ENCODE measurements at places on chromosomes 5 and 9. TPM values are rescaled to one million over a fixed set of nuclear protein-coding genes. Genes with fewer than 3 reads are reported as not detected.

HSPA4 gene
- 67.2 TPM for total RNA-seq

MZB1 gene
- total RNA-seq: 35.4 TPM

TMEM174 gene
- total RNA-seq: not detected

ANKDD1B gene
- 1.0 TPM for total RNA-seq

IFNE gene
- total RNA-seq: 1.0 TPM

LAMC3 gene
- 7.8 TPM for total RNA-seq

IRGM gene
- total RNA-seq: 0.73 TPM

OSMR gene
- total RNA-seq: 121 TPM

GRIN3A gene
- under 0.01 TPM for total RNA-seq

HSD17B3 gene
- total RNA-seq: 1.1 TPM

- DNase-seq: no peak
Observed at GRCh38 chr5:33277061-33277650, 163.6 kb upstream of the TARS1 start.

- no peak for DNase-seq
Observed at GRCh38 chr5:142441616-142442015, 116.8 kb upstream of the SPRY4 start.

DNA sequence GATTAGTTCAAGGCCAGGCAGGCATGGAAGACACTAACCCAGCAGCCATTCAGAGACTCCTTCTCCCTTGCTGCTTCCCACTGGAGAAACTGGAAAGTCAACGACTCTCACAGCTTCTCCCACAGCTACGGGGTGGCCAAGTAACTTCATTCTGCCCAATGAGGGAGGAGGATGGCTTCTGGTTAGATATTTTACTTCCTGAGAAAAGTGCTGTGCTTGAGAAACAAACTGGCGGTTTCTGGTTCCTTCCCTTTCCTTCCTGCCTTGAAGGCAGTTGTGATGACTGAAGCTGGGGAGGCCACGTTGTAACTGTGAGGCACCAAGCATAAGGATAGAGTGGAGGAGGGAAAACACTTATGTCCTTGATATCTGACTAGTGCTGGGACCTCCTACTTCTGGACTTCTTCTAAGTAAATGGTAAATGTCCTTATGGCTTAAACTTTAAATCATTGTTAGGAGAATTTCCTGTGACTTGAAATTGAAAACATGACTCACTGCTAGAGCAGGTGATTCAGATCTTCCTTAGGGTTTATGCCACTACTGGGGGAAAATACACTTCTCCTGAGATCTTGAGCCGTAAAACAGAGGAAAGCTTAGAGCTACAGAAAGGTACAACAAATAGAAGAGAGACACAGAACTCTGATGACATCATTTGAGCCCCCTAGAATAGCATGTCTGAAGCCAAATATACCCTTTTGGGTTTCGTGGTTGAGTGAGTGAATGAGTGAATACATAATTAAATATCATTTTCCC is 3.1 kb upstream of the GNPDA1 start:
- no peak for DNase-seq

DNA sequence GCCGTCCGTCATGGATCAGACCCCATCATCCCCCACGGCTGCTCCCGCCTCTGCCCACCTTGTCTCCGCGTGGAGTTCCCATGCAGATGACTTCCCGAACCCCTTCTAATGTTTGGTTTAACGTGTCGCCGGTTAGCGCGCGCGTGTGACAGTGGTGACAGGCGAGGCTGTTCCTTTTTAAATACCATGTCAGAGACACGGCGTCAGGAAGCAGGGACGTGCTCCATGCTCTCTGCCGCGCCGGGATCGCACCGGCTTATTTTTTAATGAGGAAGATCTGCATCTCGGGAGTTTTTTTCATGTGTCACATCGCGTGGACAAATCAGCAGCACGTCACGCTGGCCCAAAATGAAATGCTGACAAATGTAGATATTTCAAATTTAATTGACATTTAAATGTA is 35.9 kb downstream of the CRB2 start:
- no peak for DNase-seq

GRCh38 chr9:113520109-113520642 is 56.6 kb downstream of the RGS3 start:
- no peak for DNase-seq

- DNase-seq: no peak
Observed at GRCh38 chr5:91281401-91281800, 101.7 kb downstream of the ARRDC3 start.

- no peak for DNase-seq
Observed at GRCh38 chr5:68540798-68541590, 325.4 kb downstream of the PIK3R1 start.

- no peak for DNase-seq
Observed at GRCh38 chr5:11007269-11007870, 246.3 kb upstream of the DAP start.

DNA sequence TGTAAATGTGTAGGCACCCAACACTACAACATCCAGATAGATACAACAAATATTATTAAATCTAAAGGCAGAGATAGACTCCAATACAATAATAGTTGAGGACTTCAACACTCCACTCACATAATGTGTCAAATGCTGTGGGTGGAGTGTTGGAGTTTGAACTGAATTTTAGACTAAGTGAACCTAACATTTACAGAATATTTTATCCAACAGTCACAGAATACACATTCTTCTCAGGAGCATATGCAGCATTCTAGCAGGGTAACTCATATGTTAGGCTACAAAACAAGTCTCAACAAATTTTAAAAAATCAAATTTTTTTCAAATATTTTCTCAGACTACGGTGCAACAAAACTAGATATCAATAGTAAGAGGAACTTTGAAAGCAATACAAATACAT is 648.7 kb upstream of the CDH18 start:
- DNase-seq: no peak

DNA sequence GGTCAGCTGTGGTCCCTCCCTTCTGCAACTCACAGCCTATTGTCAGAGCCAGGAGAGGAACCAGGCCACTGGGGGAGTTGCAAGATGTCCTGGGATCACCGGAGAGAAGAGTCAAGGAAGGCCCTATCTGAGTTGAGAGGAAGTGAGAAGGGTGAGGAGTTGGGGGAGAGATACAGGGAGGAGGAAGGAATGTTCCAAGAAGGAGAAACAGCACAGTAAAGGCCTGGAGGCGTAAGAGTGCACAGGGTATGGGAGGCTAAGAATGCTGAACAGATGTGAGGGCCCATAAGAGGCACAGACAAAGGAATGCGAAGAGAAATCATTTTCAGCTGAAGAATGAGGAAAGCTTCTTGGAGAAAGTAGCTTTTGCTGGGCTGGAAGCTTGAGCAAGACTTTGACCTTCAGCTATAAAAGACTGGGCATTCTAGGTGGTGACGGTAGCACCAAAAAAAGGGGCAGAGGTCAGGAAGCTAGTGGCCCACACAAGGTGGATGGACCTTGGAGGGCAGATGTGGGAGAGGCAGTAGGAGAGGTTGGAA is 21.6 kb upstream of the CSF1R start:
- peak; percentile 16 for DNase-seq

DNA sequence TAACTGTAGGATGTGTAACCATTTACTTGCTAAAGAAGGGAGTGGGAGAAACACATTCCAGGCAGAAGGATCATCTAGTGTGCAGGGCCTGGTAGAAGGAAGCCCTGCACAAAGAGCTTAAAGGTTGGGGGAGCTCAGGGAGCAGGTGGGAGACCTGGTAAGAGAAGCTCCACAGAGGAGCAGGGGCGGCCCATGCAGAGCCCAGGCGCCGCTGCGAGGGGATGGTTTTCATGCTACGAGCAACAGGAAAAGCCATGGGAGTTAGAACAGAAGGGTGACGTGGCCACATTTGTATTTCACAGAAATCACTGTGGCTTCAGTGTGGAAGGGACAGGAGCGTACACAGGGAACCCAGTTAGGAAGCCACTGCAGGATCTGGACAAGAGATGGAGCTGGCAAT is 73.1 kb downstream of the PDE6A start:
- no peak for DNase-seq

DNA sequence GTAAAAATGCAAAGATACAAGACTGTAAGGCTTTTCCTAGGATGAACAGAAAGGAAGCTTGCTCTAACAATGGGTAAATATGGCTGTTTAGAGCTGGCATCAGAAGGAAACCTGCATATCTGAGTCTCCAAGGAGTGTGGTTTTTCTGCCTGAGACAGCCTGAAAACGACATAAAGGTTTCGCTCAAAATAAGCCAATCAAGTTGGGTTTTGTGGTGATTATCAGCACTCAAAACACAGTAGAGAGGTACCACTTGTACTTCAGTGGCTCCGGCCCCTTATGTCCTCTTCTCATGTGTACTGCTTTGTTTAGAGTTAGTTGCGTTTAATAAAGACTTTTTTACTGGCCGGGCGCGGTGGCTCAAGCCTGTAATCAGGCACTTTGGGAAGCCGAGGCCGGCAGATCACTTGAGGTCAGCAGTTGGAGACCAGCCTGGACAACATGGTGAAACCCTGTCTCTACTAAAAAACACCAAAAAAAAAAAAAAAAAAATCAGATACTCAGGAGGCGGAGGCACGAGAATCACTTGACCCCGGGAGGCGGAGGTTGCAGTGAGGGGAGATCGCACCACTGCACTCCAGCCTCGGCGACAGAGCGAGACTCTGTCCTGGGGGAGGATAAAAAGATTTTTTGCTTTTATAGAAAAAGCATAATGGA is 39.4 kb downstream of the KLF9 start:
- DNase-seq: no peak

DNA sequence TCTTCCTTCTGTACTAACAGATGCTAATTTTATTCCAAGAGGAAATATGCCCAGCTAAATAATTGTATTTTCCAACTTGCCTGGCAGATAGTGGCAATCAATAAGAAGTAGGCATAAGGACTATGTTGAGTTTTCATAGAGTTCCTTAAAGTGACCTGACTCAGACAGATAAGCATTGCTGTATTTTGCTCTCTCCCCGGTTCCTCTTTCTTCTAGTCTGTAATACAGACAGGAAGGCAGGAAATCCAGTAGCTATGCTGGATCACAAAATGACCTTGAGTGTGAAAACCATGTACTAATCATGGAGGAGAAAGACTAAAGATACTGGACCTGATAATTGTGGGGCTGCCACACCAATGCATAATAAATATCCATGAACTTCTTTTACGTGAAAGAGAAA is 701.7 kb downstream of the CETN3 start:
- DNase-seq: no peak

- DNase-seq: no peak
Observed at GRCh38 chr9:90189306-90189705, 453.3 kb downstream of the DIRAS2 start.

GRCh38 chr9:104435059-104435458 is 69.0 kb upstream of the OR13F1 start:
- no peak for DNase-seq

- DNase-seq: no peak
Observed at GRCh38 chr5:31086839-31087415, 106.6 kb upstream of the CDH6 start.

GRCh38 chr5:60338846-60339245 is 361.1 kb downstream of the DEPDC1B start:
- DNase-seq: no peak

GRCh38 chr9:18317896-18318295 is 156.1 kb upstream of the ADAMTSL1 start:
- no peak for DNase-seq

DNA sequence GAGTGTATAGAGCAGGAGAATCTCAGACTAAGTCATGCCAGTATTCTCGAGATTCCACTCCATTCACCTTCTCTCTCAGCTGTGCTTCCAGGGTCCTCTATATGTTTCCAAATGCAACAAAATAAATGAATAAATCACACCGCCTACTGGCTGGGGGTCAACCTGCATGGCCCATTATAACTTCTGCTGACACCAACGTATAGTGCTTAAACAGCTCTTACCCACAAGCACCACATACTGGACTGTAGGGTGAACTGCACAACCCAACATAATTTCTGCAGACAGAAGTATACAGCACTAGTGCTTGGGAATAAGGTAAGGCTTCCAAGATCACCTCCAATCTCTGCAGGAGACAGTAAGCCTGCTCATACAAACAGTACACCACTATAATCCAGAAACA is 33.1 kb upstream of the HTR4 start:
- no peak for DNase-seq

- no peak for DNase-seq
Observed at GRCh38 chr9:114856215-114856941, 50.5 kb upstream of the TNFSF15 start.

DNA sequence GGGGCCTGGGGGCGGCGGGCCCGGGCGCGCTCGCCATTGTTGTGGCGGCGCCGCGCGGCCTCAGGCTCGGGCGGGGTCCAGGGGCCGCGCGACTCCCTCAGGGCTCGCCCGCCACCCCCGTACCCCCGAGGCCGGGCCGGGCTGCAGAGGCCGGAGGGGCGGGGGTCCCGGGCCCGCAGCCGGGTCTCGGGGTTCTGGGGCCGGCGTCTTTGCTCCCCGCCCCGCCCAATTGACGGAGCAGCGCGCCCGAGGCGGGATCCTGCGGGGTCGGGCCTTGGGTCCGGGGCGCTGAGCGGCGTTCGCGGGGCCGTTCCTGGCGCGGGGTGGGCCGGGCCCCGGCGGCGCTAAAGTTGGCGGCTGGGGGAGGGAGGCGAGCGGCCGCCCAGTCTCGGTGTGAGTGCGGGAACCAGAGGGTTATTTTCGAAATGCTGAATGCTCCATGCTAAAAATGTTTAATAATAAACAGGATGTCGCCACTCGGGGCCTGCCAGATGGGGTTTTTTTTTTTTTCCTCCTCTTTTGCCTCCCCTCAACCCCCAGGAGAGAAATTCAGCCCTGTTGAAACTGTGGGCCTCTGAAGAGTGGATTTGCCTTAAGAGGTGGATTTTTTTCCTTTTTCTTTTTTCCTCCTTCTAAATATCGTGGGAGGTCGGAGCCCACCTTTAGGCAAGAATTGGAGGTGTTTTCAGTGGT is 724 bp downstream of the PRRC2B start:
- DNase-seq: no peak

All from breast epithelium (tissue), 4 donors.